ENCODE measurements at places on chromosomes 2 and 18.

DNA sequence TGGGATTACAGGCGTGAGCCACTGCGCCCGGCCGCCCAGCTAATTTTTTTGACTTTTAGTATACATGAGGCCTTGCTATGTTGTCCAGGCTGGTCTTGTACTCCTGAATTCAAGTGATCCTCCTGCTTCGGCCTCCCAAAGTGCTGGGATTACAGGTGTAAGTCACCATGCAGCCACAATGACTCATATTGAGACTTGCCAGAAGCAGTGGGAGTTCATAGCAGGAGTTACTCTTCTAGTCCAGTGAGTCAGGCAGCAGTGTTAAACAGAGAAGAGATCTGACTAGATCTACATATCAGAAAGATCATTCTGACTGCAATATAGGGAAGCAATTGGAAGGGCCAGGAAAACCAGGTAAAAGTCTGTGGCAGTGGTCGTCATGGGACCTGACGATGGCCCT, 1.5 kb upstream of the FLACC1 start:
- no peak for DNase-seq

DNA sequence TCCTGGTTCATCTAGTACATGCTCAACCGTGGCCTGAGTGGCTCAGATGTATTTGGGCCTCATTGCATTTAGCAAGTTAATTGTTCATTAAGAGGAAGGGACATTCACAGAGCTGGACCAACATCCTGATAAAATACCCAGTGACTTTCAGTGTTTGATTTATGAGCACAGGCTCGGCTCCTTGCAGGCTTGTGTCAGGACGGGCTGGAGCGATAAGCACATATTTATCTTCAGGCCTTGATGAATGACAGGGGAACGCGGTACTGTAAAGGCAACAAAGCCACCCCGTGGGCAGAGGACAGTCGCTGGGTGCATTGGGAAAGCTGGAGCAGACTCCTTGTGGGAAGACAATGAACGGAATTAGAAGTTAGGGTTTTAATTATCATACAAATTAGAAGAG, 548.6 kb upstream of the HS6ST1 start:
- no peak for DNase-seq

DNA sequence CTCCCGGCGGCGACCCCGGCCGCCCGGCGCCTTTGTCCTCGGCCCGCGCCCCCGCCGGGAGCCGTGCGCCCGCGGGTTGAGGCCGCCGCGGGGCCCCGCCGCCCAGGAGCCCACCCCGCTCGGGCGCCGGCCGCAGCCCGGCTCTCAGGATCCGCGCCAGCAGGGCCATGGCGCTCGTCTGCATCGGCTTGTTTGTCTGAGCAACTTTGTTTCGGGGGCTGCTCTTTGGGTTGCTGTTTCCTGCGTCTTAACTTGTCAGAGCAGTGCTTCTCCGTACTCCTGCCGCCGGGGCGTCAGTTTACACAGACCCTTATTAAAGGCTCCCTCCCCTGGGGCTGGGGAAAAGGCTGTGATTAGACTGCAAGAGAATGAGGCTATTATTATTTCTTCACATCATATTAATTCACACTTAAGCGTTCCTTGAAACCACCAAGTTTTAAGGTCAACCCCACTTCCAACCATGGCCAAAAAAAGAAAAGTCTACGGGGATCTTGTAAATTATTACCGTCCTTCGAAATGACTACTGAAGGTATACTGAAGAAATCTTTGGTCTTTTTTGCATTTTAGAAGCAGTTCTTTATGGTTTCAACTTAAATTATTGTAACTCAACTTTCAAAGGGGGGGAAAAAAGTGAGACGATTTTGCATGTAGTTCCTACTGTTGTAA, at the start of gene CYP27C1:
Gene CYP27C1, minus strand, starts transcription at position 198 of the 666 bp plus-strand sequence. Its CDS starts 29 bp downstream, at position 169.
- no peak for DNase-seq

DNA sequence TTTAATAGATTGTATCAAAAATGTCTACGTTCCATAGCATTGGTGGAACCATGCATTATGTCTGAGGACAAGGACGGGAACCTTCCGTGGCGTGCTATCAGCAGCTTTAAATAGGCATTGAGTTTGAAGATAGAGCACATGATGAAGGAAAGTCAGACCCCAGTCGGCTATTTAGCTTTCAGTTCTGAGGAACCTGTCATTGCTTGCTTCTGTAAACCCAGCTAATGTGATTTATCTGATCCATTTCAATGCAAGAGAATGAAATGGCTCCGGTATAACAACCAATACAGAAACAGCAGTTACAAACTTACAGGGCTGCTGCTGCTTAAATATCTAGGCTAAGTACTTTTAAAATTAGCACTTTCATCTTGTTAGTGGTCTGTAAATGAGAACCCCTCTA, 503.3 kb downstream of the RNF144A start:
- no peak for DNase-seq

DNA sequence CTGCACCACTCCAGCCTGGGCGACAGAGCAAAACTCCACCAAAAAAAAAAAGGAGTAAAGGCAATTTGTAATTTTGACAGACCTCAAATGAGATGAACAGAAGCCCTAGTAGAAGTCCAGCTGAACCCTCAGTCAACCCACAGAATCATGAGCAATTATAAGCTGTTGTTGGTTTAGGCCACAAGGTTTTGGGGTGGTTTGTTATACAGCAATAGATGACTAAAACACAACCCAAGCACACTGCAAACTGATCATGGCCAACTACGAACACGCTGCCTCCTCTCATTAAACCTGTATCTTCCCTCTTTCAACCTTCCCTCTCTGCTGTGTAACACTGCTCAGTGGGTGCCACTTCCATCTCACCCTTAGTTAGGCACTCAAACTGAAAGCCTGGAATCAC, 22.1 kb downstream of the AAK1 start:
- no peak for DNase-seq

DNA sequence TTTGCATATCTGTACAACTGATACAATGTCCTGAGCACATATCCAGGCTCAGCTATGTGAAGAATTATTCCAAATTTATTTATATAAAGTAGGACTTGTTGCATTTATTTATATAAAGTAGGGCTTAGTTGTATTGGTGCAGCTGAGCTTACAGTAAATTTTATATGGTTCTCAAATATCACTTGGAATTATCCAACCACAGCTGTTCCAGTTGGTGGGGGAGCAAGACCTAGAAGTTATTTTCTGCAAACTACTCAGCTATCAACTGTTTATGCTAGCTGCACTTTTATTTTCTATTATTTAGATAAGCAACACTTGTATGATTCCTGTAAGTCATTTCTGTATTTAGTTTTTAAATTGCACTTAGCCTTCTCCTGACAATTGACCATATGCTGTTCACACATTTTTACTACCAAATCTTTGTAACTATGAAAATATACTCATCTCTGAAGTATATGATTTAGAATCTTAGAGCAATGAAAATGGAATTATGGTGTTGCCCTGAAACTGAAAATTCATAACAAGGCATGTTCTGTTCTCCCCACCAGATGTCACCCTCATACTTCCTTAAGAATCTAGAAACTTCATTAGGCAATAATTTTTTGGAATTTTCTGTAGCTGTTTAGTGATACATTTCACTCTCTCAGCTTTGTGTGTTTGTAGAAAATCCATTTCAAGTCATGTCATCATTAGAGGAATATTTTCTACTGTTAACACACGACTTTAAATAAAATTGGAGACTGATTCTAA, 157.0 kb upstream of the CBLN2 start:
- DNase-seq = peak; percentile 5

DNA sequence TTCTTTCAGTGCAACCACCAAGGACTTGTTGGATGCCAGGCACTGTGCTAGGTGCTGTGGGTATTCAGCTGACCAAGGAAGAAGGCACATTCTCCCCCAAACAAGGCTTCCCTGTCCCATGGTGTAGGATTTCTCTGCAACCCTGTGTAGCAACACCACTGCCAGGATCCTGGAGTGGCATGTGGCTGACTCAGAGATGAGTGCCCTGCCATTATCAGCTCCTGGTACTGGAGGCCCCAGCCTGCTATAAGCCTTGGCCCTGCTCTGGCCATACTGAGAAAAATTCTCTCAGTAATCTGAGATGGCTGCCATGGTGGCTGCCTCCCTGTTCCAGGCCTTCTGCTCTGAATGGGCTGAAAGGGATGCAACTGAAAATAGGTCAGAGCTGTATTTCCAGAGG, 4.3 kb downstream of the SMYD5 start:
- no peak for DNase-seq

DNA sequence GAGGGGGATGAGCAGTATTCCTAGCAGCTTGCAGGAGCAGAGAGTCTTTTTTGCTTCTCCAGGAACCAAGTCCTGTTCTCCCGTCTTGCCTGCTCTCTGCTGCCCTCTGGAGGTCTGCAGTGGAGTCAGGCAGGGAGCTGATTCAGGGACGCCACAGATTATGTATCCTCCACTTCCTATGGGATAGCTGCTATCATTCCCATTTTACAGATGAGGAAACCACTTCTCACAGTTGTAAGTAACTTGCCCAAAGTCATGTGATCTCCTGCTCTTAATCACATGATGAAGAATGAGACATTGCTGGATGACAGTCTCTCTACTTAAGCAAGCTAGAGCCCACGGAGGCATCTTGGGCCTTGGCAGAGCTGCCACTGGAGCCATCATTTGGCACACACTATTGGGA, 8.3 kb downstream of the SLC4A5 start:
- DNase-seq = peak; percentile 55

DNA sequence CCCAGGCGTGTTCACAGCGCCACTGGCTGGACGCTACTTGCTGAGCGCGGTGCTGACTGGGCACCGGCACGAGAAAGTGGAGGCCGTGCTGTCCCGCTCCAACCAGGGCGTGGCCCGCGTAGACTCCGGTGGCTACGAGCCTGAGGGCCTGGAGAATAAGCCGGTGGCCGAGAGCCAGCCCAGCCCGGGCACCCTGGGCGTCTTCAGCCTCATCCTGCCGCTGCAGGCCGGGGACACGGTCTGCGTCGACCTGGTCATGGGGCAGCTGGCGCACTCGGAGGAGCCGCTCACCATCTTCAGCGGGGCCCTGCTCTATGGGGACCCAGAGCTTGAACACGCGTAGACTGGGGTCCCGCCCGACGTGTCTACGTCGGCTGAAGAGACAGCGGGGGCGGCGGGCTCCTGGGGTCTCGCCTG, 891 bp upstream of the KHK start:
- DNase-seq = peak; percentile 80

DNA sequence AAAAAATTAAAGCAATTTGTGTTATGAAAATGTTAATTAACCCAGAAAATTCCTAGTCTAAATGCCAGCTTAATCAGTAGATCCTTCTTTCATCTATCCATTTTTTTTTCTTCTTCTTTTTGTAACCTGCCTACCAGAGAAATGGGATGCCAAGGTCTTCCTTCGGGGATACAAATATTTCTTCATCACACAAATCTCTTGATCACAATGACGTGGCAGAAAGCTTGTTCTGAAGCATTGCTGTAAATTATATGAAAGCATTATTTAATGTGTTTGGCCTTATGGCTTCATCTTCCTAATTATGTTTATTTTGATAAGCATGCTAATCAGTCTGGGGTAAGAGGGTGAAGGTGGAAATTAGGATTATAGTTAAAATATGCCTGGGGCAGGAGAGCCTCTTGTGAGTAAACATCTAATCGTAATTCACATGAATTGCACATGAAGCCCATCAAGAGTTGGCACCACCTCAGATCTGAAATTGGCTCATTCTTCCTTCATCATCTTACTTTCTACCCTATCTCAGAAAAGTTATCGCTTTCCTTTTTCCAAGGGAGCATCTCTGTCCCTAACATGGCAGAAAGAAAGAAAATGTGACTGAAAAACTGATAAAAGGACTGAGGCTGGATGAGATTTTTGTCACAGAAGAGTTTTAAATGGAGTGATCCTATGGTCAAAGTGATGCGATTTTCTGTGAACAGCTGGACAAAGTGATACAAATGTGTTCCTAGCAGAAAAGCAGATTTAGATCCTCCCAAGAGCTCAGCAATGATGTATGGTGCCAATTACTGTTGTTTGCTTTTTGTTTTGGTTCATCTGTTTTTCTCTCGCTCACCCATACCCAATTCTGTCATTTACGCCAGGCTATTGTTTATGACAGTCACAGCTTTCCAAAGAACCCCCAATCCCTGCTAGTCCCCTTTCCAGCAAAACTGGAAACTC, 76.9 kb upstream of the PMAIP1 start:
- no peak for DNase-seq

DNA sequence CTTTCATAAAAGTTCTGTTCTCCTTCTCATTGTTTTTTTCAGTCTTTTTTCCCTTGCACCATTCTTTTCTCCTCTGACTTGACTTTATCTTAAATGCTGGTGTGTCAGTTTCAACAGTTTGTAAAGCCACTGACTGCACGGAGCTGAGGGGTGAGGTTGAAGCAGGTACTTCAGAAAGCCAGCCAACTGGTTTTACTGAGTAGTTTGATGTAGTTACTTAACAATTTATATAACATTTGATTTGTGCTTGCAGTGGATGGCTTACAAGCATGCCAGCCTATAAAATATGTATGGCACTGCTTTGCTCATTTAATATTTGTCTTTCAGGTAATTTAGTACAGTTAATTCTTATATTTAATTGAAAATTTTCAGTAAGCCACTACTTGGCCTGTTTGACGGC, 55.4 kb downstream of the FAM171B start:
- DNase-seq = no peak

DNA sequence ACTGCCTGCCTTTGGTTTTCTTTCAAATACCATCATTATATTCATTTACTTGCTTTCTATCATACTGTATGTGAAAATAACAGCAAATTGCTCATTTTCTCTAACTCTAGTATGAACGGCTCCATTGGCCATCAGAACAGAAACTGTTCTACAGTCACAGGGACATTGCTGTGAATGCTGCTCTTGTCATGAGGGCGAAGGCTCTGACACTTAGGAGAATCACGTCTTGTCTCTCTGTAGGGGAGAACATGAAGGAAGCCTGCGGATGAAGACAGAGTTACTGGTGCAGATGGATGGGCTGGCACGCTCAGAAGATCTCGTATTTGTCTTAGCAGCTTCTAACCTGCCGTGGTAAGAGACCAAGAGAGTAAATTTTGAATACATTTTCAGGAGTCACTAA, 41.7 kb upstream of the ELOA2 start:
- no peak for DNase-seq

- no peak for DNase-seq
Observed at GRCh38 chr18:79608999-79609461, 70.6 kb upstream of the CTDP1 start.

DNA sequence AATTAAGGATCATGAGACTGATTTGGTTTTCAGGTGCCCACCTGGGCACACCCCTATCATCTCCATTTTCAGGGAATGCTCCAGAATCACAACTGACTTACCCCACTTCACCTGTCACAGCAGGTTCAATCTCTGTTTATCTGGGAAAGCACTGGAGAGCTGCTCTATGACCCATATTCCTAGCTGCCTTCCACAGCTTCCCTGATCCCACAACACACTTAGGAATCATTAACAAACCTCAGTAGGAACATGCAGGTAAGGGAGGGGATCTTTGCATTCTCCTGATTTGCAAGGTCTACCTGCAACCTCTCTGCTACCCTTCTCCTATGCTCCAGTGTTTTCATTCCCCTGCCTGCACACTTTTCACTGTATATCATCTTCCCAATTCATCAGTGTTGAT, 18.7 kb upstream of the FABP1 start:
- DNase-seq = no peak

DNA sequence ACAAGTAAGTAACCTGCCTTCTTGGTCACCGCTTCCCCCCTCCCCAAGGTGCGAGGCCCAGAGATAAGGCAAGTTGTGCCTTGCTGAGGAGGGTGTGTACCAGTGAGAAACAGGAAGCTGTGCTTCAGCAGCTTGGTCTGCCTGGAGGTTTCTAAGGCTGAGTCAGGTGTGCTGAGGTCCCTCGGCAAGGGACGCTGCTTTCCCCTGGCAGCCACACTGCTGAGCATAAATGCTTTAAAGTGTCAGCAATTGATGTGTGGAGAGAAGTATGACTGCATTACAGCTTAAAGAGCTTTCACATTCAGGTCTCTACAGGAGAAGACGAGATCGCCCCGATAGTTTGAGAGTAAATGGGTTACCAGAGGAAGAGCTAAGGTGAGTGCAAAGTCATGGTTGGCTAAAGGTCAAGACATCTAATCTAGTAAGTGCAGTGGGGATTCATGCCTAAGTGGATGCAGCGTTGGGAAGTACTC, 86.9 kb downstream of the LIMS1 start:
- no peak for DNase-seq
